ENCODE measurements at places on chromosomes 4 and X.

- no peak for DNase-seq
These were observed 179.9 kb downstream of the GABRG1 start for GRCh38 chr4:45944000-45944399.

DNA sequence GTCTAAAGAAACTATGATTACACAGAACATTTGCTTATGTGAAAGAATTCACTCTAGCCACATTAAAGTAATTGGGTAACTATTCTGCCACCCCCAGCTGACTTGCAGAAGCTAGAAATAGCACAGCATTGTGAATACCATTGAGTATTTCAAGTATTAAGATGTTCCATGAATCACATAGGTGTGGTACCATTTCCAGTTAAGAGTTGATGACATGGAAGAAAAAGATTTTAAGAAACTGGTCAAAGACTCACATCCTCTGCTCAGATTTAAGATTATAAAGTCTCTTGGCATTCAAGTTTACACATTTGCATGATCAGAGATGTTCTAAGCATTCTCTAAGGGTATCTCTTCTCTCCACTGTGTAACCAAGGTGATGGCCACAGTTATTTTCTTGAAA, 287.5 kb downstream of the CAMK2D start:
- no peak for DNase-seq

GRCh38 chr4:24003926-24004325, 114.1 kb upstream of the PPARGC1A start:
- no peak for DNase-seq

DNA sequence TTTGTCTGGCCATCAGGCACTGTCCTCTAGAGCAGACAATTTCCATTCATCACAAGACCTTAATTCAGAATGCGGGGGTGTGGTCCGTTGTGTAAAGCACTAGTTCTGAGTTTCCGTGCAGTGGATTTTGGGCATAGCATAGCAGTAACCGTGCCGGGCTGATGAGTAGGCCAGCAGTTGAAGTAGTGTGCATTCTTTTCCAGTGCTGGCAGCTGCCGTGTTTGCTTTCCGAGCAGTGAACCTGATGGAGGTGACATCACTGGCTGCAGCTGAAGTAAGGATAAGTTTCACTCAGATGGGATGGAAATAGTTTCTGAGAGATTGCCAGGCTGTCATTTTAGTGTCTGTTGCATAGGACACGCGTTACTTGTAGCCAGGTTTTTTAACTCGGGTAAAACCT, 107.0 kb upstream of the STIM2 start:
- no peak for DNase-seq

DNA sequence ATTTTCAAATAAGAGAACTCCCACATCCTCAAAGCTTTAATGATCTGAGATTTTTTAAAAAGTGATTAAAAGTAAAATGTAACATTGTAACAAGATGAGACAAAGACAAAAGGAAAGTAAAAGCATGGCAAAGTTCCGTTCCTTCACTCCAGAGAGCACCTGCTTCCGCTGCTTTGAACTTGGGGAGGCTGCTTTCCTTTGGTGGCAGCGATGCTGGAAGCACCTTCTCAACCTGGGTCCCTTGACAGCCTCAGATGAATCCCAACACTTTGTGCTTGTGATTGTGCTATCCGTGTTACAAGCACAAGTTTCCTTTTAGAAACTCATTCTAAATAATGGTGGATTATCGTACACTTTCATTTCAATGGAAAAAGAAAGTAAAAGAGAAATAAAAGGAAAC, 59.7 kb downstream of the HADH start:
- no peak for DNase-seq

GRCh38 chr4:8735236-8736089, 136.2 kb downstream of the HMX1 start:
- DNase-seq, result no peak

DNA sequence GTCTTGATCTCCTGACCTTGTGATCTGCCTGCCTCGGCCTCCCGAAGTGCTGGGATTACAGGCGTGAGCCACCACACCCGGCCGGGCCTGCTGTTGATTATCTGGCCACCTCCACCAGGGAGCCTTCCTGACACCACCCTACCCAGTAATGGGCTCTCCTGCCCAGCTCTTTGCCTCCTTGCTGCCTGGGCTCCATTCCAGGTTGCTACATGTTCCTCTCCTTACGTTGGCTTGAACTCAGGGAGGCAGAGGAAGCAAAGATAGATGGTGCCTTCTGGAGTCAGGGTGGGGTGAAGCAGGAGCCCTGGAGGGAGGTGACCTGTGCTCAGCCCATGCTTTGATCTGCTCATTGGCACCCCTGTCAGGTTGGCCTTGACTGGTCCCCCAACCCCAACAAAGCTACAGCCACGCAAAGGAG, 26.3 kb downstream of the FLNA start:
- DNase-seq, result no peak

DNA sequence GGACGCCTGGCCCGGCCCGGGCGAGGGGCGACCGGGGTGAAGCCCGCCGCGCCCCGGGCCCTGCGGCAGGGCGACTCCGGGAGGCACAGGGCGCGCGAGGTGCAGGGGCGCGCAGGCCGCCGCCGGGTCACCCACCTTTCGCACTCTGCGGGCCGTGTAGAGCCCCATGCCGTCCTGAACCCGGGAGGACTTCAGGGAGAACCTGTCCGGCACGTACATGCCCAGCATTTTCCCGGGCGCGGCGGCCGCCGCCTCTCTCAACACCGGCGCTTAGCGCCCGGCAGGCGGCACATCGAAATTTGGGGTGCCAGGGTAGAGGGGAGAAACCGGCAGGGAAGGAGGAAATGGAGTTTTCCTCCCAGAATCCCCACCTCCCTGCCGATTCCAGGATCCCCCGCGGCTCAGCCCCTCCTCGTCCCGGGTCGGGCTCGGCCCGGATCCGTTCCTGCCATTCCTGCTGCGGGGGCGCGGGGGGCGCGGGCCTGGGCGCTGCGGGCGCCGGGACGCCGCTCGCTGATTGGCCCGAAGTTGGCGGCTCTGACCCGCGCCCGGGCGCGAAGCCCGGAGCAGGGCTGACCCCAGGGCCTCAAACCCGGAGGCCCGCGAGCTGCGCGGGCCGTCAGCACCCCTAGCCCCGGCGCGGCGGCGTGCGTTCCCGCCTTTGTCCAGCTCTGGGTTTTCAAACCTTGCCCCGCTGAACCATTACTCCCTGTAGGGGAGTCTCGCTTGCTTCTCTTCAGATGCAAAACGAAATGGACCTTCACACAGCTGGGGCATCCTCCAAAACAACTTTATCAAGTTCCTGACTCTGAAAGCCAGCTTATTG, at the start of gene PRDM5:
Gene PRDM5, minus strand, starts transcription at position 346 of the 826 bp plus-strand sequence. Its CDS starts 118 bp downstream, at position 228.
- DNase-seq, result no peak

DNA sequence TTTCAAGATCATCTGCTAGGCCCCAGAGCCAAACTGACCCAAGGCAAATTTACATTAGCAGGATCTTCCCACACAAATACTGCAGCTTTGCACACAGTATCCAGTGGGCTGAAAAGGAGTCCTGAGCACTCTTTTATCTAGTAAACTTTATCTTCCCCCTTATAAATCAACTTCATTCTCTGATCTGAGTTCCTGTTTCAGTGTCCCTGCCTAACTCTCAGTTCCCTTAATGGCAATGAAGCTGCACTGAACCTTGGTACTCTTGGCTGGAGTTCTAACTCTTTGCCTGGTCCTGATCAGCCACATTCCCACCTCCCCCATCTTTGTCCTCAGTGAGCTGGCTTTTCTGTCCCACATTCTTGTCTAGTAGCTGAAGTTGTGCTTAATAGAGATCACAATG, 37.4 kb downstream of the EDA2R start:
- no peak for DNase-seq

DNA sequence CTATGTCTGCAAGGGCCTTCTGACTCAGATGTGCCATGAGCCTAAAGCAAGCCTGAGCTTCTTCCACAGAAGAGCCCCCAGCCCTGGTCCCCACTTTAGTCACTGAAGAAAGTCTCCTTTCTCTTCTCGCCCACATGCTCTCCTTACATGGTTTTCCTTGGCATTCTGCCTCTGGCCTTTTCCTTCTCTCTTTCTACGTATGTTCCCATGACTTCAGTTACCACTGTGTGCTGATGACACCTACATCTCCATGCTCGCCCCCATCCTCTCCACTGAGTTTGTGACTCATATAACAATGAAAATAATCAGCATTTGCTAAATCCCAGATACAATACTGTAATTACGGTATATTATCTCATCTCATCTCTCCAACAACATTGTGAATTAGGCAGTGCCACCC, 149.3 kb downstream of the AMMECR1 start:
- DNase-seq, result no peak

DNA sequence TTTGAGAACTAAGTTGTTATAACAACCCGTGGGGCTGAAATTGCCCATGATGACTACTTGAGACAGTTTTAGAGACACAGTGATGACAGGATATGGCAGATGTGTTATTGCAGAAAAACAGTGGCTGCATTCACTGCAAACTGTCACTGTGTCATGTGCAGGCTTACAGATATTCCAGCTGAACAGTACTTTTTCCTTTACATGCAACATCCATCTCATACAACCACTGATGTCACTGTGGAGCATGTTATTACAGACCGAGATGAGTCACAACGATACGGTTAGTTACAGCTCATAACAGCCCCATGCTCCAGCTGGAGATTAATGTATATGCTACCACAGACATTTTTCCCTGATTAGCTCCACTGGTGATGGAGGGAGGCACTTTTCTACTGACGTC, 207.4 kb downstream of the TMA16 start:
- DNase-seq, result no peak

GRCh38 chrX:71510161-71510560, 22.7 kb upstream of the OGT start:
- DNase-seq, result no peak

- no peak for DNase-seq
These were observed 94.8 kb downstream of the GPRIN3 start for GRCh38 chr4:89212666-89213381.

- DNase-seq, result no peak
These were observed 515.4 kb downstream of the ZNF674 start for GRCh38 chrX:46029777-46030176.

DNA sequence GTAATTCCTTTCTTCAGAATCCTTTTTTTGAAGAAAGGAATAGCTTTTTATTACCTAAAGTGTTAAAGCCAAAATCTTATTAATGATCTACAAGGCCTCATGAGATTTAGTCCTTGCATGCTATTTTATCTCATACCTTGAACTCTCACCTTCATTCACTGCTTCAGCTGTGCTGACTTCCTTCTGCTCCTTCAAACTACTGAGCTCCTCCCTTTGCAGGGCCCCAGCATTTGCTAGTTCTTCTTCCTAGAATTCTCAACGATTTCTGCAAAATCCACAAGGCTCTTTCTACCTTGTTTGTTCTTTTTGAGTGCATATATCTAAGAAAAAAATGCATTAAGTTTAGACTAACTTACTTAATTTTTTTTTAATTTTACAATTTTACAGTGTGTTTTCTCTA, 619.5 kb downstream of the EPHA5 start:
- no peak for DNase-seq

- no peak for DNase-seq
These were observed 86.0 kb upstream of the WWC2 start for GRCh38 chr4:183012879-183013729.

GRCh38 chr4:55517526-55518229, 29.0 kb downstream of the CLOCK start:
- DNase-seq, result no peak

DNA sequence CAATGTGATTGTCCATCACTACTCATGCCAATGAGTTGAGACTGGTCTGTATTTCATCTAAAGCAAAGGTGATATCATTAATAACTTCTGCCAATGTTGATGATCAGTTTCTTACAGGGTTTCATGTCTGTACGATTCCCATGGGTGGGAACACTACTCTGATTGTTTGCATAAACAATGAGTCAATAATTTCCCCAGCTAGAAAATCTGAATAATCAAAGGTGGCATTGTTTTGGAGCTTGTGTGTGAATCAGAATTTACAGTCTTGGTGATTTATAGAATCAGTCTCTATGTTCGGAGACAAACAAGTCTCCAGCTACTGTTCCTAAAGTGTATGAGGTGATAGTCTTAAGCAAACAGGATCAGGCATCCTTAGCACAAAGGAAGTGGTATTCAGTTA, 35.5 kb upstream of the PARM1 start:
- DNase-seq, result no peak

DNA sequence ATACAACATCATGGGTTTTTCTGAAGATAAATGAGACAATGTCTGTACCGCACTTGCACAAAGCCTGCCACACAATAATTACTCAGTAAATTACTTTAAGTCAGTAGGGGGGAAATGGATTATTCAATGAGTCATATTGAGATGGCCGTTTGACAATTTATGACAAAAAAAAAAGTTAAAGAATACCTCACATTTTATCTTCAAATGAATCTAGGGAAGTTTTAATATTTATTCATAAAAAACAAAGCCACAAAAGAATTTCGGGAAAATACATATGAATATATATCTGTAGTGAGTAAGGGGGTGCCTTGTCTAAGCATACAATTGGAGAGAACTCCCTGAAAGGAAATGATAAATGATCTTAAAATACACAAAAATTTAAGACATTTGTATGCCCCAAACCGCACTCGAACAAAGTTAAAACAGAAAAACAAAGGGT, 197.0 kb upstream of the SLC7A11 start:
- DNase-seq, result no peak

DNA sequence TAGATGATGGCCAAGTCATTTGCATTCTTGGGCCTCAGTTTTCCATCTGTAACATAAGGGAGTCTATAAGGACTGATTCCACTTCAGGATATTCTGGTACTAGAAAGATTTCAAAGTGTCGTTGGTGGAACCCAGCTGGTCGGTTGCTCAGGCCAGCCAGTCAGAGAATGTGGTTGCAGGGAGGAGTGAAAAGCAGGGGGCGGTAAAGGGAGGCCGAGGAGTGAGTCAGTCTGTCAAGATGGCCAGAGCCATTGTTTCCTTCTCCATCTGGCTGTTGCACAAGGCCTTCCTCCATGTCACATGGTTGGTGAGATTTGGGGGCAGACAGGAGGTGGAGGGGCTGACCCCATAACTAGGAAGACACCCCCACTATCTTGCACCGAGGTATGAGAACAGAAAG, 38.2 kb downstream of the STARD8 start:
- no peak for DNase-seq

GRCh38 chr4:26052663-26053541, 138.9 kb downstream of the SMIM20 start:
- DNase-seq, result no peak

GRCh38 chr4:105859233-105859632, 36.0 kb upstream of the NPNT start:
- DNase-seq, result no peak

GRCh38 chr4:85078016-85078415, 111.5 kb upstream of the WDFY3 start:
- DNase-seq, result no peak

GRCh38 chr4:16261313-16261878, 35.1 kb upstream of the TAPT1 start:
- DNase-seq, result no peak

DNA sequence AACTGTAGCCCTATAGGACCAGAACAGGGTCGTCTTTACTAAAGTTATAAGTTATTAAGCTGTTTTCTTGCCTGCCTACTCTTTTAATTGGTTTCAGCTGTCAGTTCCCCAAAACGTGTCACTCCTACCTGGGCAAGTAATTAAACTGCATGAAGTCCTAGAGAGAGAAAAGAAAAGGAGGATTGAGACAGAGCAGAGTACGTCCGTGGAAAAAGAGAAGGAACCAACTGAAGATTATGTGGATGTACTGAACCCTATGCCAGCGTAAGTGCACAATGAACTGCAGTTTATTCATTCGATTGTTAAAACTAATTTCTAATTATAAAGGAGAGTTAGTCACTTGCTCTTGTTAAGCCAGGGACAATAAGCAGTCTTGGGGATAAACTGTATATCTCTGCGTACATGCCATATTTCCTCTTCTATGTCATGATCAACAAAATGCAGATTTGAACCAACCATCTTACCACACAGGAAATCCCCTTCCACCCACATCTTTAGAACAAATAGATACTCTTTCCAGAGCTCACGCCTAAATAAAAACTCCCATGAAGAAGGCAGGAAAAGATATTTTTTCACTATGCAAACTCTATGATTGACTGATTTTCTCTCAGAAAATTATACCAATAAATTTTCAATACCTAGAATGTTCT, 22.8 kb downstream of the STAP1 start:
- DNase-seq, result no peak

Data from stimulated activated CD8-positive, alpha-beta memory T cell treated with anti-CD3 and anti-CD28 coated beads, Interleukin-7, amount 100 ng/mL, for 4 hours (primary cell).